T-cell (primary cell): ENCODE measurements at places on chromosomes 4 and X. TPM values are rescaled to one million over a fixed set of nuclear protein-coding genes. Genes with fewer than 3 reads are reported as not detected.

DNA sequence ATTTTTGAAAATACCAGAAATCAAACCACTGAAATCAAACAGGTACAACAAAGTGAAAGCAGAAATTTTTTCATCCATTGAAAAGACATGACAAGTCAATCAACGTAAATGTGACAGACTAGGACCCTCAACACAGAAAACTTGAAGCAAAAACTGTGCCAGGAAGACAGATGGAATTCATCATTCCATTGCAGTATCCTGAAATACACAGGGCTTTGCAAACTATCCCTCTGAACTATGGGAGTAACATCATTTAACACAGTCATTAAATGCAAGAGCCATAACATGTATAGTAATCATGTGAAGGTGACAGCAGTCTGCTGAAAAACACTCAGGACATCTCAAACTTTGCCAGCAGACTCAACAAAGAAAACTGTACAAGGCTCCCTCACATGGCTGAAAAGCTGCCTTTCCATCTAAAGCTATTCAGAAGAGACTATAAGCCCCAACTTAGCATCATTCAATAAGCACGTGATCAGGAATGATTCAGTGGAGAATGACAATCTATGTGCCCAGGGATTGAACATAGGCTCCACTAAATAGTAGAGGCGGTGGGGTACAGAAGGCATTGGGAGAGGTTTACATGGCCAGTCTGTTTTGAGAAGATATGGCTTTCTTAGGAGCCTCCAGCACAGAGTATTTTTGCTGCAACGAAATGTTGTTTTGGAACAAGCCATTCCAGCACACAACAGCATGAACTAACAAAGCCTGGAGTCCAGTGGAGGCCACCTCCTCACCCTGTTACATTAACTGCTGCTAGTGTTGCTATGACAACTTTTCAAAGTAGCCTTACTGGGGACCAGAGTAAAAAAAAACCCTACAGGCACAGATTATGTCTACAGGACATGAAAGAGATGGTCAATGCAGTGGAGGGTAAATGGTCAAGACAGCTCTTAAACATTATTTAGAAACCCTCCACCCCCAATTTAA, 274.5 kb upstream of the NOCT start:
- no peak overlapping the region for H3K27ac ChIP-seq
- no peaks in the 10 kb centered on the region for H3K4me1 ChIP-seq
- H3K27me3 ChIP-seq = no peaks in the 10 kb centered on the region

DNA sequence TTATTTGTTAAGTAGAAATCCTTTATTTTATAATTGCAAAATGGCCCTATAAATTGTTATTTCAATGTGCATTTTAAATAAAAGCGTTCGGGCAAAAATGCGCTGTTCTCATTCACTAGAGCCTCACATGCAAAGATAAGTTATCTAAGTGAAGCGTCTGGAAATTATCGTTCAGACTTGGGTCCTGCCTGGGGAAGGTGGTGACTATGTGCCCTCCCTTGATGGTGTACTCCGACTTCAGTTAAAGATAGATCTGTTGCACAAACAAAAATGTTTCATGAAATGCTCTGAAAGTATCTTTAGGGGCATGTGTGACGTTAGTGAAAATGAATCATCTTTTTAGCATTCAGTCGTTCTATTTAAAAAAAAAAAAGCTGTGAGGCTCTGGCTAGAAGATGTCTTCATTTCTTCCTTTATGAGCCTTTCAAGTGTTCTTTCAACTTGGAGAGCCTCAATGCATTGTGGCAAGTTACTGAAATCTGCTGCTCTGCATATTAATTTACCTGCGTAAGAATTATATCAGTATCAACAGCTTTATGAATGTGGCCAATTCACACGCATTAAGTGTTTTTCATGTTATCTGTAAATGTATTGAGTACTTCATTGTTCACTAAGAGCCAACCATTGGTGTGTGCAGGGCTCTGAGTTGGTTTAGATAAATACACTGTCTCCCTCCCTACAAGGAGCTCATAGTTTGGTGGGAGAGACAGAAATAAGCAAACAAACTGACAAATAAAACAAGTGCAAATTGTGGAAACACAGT, 83.0 kb downstream of the AFF1 start:
- no peaks in the 10 kb centered on the region for H3K27me3 ChIP-seq
- DNase-seq = no peak
- H3K4me3 ChIP-seq = no peak overlapping the region
- H3K4me1 ChIP-seq = peaks cover 11% of the 10 kb centered on the region

DNA sequence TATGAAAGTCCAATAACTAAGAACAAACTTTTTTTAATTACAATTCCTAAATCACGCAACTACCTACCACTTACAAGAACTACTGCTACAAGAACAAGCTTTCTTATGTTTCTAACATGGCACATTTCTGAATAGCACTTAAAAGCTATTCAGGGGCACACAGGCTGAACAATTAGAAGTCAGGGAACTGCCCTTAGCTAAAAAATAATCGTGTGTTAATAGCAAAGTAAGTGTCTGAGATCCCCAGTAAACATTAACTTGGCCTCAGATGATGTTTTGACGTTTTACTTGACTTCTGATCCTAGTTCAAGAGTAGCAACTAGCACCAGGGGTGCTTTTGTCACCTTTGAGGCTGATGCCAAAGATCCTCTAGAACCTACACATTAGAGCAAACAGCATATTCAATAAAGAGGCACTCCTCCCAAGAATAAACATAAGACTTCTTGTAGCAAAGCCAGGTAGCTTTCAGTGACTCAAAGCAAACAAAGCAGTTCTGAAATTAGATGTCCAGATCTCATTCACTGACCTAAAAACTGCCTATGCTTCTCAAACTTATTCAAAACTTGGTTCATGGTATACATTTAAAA, 16.2 kb downstream of the SPOCK3 start:
- no peak overlapping the region for H3K4me3 ChIP-seq
- no peaks in the 10 kb centered on the region for H3K27me3 ChIP-seq
- no peaks in the 10 kb centered on the region for H3K4me1 ChIP-seq

DNA sequence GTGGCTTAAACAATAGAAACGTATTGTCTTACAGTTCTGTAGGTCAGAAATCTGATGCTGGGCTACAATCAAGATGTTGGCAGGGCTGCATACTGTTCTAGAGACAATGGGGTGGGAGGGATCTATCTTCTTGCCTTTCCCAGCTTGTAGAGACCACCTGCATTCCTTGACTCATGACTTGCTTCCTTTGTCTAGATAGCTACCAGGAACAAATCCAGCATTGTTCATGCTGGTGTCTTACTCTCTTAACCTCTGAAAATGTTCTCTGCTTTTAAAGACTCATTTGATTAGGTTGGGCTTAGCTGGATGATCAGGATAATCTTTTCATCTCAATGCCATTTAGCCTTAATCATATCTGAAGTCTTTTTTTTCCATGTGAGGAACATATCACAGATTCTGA, 169.0 kb downstream of the ZNF330 start:
- no peak overlapping the region for H3K27ac ChIP-seq
- no peak overlapping the region for H3K4me3 ChIP-seq
- H3K27me3 ChIP-seq = no peaks in the 10 kb centered on the region
- no peaks in the 10 kb centered on the region for H3K36me3 ChIP-seq
- no peak for DNase-seq

GRCh38 chr4:66577922-66578321, 907.6 kb upstream of the EPHA5 start:
- H3K27me3 ChIP-seq = no peaks in the 10 kb centered on the region
- no peak overlapping the region for H3K4me3 ChIP-seq
- no peaks in the 10 kb centered on the region for H3K36me3 ChIP-seq
- no peaks in the 10 kb centered on the region for H3K4me1 ChIP-seq
- no peak for DNase-seq

- peaks cover 12% of the 10 kb centered on the region for H3K4me1 ChIP-seq
- H3K27me3 ChIP-seq = no peaks in the 10 kb centered on the region
- H3K4me3 ChIP-seq = no peak overlapping the region
- DNase-seq = no peak
Observed at GRCh38 chrX:75276666-75277065, 2.8 kb downstream of the UPRT start.

GRCh38 chr4:62952366-62952765, 1456.9 kb downstream of the TECRL start:
- no peak overlapping the region for H3K4me3 ChIP-seq
- H3K27ac ChIP-seq = no peak overlapping the region
- H3K36me3 ChIP-seq = no peaks in the 10 kb centered on the region
- DNase-seq = no peak
- H3K27me3 ChIP-seq = no peaks in the 10 kb centered on the region

DNA sequence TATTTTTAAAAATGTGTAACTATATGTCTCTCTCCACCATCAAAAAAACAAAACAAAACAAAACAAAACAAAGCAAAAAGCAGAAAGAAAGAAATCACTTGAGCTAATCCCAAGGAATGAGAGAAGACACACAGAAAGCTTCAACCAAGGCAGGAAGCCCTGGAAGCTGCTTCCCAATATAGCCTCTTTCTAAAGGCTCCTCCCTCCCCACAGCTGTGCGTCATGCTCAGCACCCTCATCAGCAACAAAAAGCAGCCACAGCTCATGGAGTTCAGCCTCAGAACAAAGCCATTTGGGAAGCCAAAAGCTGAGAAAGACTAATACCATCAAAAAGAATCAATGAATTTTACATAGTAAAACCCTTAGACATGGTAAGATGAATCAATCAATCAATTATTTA, 501.6 kb upstream of the SMIM31 start:
- no peaks in the 10 kb centered on the region for H3K4me1 ChIP-seq
- no peaks in the 10 kb centered on the region for H3K27me3 ChIP-seq
- no peaks in the 10 kb centered on the region for H3K36me3 ChIP-seq
- H3K4me3 ChIP-seq = no peak overlapping the region
- DNase-seq = no peak

DNA sequence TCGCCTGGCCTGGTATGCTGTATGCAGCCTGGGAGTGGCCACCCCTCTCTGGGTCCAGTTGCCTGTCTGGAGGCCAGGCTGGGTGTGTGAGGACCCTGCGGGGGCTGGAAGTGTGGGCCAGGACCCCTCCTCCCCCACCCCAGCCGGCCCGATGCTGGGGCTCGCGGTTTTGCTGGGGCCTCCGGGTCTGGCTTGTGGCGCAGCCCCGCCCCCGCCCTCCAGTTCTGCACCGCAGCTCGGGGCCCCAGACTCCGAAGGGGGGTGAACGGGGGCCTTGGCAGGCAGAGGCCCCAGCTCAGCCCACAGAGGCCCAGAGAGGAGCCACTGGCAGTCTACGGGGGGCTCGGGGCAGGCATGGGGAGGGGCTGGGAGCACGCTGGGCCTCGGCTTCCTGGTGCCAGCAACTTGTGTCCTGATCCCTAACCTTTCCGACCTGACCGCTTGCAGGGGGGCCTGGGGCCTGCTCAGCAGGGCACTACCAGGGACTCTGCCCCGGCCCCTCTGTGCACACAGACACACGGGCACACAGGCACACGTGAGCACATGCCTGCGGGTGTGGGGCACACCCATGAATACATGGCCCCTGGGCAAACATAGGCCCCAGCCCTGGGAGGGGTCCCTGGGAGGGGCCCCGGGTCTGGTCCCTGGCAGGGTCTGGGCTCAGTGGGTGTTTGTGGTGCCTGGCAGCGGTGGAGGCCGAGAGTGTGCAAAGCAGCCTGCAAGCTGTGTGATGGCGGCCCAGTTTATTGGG, 21.4 kb upstream of the FGFR3 start:
- peaks cover 2% of the 10 kb centered on the region for H3K4me1 ChIP-seq
- H3K36me3 ChIP-seq = no peaks in the 10 kb centered on the region
- no peaks in the 10 kb centered on the region for H3K27me3 ChIP-seq
- H3K4me3 ChIP-seq = no peak overlapping the region

DNA sequence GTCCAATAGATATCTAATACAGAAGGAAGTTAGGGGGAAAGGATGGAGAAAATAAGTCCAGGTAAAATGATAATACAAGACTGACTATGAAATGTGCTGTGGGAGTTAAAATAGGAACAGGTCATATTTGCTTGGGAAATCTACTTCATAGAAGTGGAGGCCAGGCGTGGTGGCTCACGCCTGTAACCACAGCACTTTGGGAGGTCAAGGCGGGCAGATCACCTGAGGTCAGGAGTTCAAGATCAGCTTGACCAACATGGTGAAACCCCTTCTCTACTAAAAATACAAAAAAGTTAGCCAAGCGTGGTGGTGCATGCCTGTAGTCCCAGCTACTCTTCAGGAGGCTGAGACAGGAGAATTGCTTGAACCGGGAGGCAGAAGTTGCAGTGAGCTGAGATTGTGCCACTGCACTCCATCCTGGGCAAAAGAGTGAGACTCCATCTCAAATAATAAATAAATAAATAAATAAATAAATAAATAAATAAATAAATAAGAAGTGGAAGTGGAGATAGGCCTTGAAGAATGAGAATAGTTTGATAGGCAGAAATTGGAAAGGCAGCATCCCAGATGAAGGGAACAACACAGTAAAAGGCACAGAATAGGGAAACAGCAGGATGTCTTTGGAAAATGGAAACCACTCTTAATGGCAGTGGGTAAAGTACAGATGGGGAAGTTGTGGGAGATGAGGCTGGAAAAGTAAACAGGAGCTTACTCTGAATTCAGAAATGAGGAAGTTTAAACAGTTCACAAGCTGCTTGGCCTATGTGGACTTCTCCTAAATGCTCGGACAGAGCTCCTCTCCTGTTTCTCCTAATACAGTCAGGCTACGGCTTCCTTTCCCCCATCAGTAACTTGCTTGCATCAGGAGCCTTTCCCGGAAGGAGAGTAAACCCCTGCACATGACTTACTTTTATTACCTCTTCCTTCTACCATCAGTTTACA, 15.1 kb upstream of the GK start:
- H3K27me3 ChIP-seq = no peaks in the 10 kb centered on the region
- H3K27ac ChIP-seq = no peak overlapping the region
- H3K4me3 ChIP-seq = no peak overlapping the region
- no peak for DNase-seq

- no peaks in the 10 kb centered on the region for H3K36me3 ChIP-seq
- no peaks in the 10 kb centered on the region for H3K27me3 ChIP-seq
- H3K4me3 ChIP-seq = no peak overlapping the region
- no peaks in the 10 kb centered on the region for H3K4me1 ChIP-seq
Observed at GRCh38 chrX:132452911-132453550, 35.8 kb downstream of the MBNL3 start.

DNA sequence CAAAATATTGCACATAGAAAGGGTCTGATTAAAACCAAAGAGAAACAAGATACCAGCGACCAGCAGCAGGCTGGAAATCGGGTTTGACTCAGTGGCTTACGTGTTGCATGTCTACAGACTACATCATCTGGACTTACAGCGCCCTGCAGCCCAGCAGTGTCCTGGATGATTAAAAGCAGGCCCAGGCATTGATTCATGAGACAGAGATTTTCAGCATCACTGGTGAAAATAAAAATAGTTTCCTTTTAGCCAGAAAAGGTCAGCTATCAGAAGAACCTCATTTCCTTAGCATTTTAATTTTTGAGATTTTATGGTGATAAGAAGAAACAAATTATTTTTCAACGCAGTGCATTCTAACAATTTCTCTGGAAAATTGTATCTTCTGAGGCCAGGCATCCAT, 190.6 kb downstream of the PTTG2 start:
- H3K4me3 ChIP-seq = no peak overlapping the region
- H3K4me1 ChIP-seq = peaks cover 21% of the 10 kb centered on the region
- DNase-seq = no peak
- H3K27ac ChIP-seq = no peak overlapping the region

Gene SERTM2
- total RNA-seq = not detected

Gene P2RY8
- total RNA-seq = 185 TPM

Gene RS1
- total RNA-seq = not detected

Gene HERC5
- total RNA-seq = 11.4 TPM
